ENCODE measurements at places on chromosomes 12 and 14.

GRCh38 chr12:65799331-65799730 is 25.0 kb upstream of the HMGA2 start:
- no peak for DNase-seq

DNA sequence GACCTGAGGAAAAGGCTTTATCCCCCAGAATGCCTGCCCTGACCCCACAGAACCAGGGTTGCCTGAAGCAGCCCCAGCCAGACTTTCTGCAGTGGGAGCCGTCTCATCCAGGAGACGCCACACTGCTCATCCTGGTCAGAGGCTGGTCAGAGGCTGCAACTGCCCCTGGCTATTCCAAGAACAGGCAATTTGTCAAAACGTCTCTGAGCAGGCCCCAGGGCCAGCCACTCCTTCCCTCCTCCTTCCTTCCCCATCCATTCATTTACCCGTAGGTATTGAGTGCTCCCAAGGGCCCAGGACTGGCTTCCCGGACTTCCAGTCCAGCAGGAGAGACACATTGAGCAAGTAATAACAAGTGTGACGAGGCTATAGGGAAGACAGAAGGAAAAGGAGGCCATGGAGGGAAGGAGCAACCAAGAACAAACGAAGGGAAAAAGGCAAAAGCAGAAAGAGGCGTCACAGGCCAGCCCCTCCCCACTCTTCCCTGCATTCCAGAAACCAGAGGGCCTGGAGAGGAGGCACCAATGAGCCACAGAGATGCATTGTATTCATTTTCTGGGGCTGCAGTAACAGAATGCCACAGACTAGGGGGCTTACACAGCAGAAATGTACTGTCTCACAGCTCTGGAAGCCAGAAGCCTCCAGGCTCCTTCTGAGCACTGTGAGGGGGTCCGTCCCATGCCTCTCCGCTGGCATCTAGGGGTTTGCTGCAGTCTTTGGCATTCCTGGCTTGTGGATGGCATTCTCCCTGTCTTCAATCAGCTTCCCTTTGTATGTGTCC is 21.0 kb upstream of the CD9 start:
- DNase-seq: no peak

GRCh38 chr12:62714774-62715721 is 219.9 kb downstream of the PPM1H start:
- DNase-seq: no peak

- DNase-seq: no peak
These were observed 46.4 kb downstream of the STXBP6 start for GRCh38 chr14:25003537-25003936.

DNA sequence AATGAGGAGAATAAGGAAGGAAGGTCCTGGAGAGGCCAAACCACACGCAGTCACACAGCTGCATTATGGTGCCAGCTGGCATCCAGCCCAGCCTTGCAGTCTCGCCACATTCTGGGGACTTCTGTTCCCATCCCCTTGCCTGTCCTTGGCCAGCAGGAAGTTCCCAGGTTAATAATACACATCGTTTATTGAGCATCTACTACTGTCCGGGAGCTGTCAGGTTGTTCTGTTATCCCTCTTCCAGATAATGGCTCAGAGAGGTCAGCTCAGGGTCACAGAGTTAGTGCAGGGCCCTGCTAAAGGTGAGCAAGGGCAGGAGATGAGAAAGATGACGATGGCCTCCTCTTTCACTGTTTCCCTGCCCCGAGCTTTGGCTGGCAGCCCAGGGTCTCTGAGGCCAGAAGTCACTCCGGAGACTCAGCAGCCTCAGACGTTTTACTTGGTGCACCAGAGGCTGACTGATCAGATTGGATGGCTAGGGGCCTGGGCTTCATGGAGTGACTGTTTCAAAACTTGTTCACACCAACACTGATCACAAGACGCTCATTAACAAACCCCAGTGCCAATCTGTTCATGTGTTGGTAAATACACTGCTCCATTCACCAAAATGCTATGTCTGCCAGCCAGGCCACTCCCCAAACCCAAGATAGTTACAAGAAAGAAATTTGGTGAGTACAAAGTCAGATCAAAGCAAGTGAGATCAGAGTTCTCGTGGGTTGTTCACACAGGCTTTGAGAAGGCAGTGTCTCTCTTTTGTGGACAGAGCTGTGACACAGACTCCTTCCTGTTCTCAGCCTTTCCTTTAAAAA is 79.2 kb downstream of the B4GALNT3 start:
- DNase-seq: peak; percentile 9

DNA sequence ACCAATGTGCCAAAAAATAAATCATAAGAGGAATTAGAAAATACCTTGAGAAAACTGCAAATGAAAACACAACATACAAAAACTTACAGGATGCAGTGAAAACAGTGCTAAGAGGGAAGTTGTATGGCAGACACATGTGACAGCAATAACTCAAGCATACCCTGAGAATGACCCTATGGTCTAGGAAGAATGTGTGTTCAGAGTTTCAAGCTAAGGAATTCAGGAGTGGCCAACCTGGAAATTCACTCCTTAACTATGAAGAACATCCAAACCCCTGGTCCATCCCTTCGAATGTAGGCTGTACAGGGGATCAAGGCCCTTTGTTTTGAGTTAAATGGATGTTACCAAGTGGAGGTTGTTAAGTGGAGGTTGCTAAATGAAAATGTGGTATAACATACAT is 16.7 kb upstream of the TTC9 start:
- DNase-seq: no peak

DNA sequence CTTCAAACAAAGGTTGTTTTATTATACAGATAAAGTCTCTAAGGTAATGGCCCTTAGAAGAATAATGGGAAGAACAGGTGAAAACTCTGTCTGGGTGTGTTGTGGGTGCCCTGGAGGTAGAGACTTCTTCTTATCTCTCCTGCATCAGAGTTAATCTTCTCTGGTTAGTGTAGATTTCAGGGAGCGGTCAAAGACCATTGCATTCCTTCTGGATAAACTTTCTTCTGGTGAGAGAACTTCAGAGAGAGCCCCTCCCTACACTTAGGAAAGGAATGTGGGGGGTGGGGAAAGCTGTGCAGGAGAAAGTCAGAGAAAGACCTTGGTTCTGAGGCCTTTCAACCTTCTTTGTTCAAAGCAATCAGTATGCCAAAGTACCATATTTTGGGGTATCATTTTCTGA is 658.5 kb downstream of the DIO2 start:
- no peak for DNase-seq

DNA sequence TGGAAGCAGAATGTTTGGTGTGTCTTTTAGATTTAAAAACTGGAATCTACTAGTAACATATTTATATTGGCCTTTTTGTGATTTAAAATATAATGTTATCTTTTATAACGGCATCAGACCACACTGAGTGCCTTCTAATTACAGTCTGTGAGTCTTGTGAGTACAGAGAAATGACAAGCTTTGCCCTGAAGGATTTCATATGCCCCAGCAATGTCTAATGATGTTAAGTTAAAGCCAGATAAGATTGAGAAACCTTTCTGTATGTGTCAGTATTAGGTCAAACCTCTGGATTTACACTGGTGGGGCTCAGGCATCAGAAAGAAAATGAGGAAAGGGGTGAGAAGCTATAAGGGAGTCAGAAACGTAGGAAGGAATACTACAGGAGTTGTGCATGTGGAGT is 25.2 kb downstream of the PLEKHA5 start:
- no peak for DNase-seq

DNA sequence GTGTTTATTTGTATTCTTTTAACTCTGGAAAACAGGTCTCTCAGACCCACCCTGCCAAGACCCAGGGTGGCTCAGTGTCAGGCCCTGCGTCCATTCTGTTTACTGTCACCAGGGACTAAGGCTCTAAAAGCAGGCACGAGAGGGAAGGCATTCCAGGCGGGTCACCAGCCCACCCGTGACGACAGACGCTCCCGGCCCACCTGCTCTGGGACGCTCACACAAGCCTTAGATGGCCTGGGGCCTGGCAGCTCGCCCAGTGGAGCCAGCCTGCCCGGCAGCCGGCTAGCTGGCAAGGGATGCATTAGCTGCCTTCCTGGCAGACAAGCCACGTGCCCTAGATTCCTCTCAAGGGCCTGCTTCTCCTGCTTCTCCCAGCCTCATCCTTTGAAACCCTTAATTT is 9.2 kb upstream of the NUAK1 start:
- no peak for DNase-seq

GRCh38 chr14:105430042-105430441 is 10.4 kb downstream of the MTA1 start:
- no peak for DNase-seq

DNA sequence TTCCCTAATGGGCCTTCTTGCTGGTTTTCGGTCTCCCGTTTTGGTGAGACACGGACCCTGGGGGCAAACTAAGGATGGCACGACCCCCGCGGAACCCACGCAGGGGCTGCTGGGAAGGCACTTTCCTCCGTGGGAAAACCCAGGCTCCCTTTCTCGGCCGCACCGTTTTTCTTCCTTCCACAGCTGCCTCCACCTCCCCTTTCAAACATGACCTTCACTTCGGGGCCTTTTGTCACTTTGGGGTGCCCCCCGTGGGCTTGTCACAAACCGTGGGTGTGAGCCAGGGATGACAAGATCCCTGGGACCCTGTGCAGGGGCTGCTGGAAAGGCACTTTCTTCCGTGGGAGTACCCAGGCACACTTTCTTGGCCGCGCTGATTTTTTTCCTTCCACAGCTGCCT is 268.7 kb downstream of the ALG10 start:
- no peak for DNase-seq

DNA sequence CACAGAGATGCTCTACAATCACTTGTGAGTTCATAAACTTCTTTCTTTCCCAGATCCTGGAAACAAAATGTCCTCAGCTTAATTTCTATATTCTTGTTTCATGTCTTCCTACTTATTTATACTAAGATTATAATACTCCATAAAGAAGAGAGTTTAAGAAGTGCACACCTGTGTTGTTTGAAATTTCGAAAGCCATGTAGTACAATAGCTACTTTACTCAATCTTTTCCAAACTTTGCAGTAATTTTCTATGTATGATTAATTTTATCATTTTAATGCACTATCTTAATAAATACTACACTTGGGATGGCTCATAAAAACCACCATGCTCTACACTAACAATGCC is 300 bp upstream of the TTC5 start:
- DNase-seq: no peak

DNA sequence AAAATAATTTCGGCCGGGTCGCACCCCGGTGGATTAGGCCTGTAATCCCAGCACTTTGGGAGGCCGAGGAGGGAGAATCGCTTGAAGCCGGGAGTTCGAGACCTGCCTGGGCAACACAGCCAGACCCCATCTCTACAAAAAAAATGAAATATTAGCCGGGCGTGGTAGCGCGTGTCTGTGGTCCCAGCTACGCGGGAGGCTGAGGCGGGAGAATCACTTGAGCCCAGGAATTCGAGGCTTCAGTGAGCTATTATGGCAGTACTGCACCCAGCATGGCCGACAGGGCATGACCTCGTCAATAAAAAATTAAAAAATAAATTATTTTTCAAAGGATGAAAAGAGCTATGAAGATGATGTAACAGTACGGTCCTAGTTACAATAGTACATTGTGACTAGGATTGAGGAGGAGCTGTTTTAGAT is 523 bp downstream of the GTF2H3 start:
- DNase-seq: no peak

GRCh38 chr12:59847127-59847526 is 251.3 kb downstream of the SLC16A7 start:
- no peak for DNase-seq

- no peak for DNase-seq
These were observed 73.7 kb upstream of the DBX2 start for GRCh38 chr12:45124485-45125155.

DNA sequence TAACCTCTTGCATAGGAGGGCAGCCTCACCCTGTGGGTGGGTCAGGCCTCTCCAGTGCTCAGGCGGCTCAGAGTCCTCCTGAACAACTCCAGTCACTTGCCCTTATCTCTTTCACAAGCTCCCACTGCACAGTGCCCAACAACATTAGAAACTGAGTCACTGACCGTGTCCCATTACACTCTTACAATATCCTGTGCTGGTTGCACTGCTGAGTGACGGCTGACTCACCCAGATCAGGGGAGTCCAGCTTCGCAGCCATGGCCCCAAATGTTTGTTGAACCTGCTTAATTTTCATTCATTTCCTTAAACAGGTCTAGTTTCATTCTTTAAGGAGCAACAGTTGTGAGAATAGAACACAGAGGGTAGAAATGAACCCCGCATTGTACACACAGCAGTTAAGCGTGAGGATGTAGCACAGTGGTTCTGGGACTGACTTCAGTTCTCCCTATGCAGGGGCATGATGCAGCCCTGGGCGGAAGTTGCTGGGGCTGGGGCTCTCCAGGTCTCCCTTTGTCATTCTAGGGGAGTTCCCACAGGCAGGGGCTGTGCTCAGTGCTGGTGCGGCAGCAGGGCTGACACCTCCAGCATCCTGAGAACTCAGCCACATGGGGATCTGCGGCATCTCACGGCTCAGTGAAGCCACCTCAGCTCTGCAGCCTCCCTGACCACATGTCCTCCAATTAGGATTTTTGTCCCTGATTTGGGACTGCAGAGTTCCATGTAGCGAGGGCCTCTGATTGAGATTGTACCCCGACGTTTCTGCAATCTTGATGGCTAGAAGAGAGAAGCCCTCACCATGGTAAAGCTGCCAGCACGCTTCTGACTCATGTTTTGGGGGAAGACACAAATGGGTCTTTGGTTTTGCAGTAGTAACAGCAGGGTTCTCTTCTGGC is 16.1 kb downstream of the GPR68 start:
- peak; percentile 66 for DNase-seq

DNA sequence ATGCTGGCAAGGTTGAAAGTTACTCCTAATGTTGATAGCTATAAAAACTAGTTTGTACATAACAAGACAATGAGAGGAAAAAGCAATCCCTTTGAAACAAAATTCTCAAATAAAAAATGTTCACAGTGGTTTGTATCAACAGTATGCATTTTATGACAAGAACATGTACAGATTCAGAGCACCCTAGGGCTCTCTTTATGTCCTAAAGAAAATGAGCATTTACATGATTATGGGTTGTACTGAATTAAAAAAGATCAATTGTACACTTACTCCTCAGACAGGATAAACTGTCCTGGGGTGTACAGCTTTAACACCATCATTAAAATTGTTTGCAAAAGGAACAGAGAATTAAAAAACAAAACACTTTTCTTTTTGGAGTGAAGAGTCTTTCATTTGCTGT is 22.2 kb downstream of the PPP1CC start:
- DNase-seq: no peak

GRCh38 chr12:106248846-106249371 is 1.1 kb upstream of the CKAP4 start:
- DNase-seq: no peak

DNA sequence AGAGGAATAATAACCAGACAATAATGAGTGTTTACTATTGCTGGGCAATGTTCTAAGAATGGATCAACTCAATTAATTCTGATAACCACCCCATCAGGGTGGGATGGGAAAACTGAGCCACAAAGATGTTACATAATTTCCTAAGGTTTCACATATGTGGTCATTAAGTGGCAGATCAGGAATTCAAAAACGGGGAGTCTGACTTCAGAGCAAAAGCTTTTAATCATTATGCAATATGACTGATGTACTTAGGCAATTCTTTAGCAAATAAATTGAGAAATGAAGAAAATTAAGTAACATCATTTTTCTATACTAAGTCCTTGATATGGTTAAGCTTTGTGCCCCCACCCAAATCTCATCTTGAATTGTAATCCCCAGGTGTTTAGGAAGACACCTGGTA is 53.4 kb downstream of the PLCZ1 start:
- DNase-seq: no peak

Measured in stimulated activated CD4-positive, alpha-beta T cell treated with anti-CD3 and anti-CD28 coated beads, TNF-alpha, amount 100 ng/mL, for 1 hour (primary cell).